Metanephros (tissue), 2 donors: ENCODE measurements at places on chromosomes 4 and X. TPM values are rescaled to one million over a fixed set of nuclear protein-coding genes. Genes with fewer than 3 reads are reported as not detected.

The TXK gene
- total RNA-seq = 4.0 TPM

The PNMA6A gene
- total RNA-seq = 6.7 TPM

The VCX3B gene
- total RNA-seq = not detected

The RBM47 gene
- total RNA-seq = 115 TPM

The CCDC149 gene
- 14.8 TPM for total RNA-seq

The CLDN22 gene
- total RNA-seq = not detected

The PNCK gene
- total RNA-seq = 6.5 TPM

The LINC00632 gene
- total RNA-seq = 33.0 TPM

The SMAD1 gene
- total RNA-seq = 46.9 TPM

The SPINK2 gene
- total RNA-seq = 0.35 TPM
